Stimulated activated CD4-positive, alpha-beta T cell treated with anti-CD3 and anti-CD28 coated beads, Interleukin-12 subunit alpha, Interleukin-12 subunit beta, amount 100 ng/mL, for 24 hours (primary cell): ENCODE measurements at places on chromosomes 7 and 10.

DNA sequence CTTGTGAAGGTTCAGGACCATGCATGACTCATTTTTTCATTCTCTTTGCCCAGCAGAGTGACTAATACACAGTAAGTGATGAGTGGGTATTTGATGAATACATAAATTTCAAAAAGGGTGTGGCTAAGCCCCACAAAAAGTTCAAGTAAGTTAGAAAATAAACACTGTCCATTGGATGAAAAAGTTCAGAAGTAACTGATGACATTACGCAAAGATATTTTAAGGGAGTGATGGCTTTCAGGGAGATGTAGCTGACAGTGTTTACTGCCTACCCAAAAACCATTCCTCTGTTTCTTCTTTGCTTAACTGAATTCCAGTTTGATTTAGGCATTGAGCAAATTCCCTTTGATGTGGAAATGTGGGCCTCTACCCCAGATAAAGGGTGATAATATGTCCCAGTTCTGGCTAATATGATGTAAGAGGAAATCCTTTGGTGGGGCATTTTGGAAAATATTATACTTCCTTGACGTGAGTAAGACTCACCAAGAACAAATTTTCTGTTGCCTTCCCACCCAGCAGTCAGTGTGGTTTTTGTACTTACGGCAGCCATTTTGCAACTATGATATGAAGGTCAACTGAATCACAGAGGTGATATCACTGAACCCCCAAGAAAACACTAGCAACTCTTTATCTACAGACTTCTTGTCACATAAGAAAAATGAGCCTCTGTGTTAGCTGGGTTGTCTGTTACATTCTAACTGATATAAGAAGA lies 29.0 kb upstream of the EBLN1 start:
- peak; percentile 29 for DNase-seq

DNA sequence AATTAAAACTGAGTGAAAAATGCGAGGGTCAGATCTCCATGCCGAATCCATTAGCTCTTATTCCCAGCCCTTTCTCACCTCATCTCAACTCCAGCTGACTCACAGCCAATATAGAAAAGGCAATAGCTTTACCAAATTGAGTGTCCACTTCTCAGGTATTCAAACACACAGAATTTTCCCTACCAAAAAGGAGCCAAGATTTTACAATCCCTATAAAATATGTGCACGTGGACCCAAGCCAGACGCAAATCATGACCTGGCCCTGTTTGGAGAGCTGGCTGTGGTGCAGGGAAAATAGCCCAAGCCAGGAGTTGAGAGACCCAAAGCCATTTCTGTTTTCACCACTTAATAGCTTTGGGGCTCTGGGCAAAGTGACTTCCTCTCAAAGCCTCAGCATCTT lies 379.7 kb upstream of the AUTS2 start:
- no peak for DNase-seq

- DNase-seq: no peak
Measured at GRCh38 chr7:158023157-158023556, 564.5 kb downstream of the PTPRN2 start.

DNA sequence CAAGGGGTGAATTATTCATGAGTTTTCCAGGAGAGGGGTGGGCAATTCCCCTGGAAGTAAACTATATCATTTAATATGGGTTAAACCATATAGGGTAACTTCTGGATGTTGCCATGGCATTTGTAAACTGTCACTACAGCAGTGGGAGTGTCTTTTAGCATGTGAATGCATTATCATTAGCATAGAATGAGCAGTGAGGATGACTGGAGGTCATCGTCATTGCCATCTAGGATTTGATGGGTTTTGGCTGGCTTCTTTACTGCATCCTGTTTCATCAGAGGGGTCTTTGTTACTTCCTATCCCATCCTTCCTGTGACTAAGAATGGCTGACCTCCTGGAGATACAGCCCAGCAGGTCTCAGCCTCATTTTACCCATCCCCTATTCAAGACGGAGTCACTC lies 139.5 kb upstream of the PRKCQ start:
- no peak for DNase-seq

DNA sequence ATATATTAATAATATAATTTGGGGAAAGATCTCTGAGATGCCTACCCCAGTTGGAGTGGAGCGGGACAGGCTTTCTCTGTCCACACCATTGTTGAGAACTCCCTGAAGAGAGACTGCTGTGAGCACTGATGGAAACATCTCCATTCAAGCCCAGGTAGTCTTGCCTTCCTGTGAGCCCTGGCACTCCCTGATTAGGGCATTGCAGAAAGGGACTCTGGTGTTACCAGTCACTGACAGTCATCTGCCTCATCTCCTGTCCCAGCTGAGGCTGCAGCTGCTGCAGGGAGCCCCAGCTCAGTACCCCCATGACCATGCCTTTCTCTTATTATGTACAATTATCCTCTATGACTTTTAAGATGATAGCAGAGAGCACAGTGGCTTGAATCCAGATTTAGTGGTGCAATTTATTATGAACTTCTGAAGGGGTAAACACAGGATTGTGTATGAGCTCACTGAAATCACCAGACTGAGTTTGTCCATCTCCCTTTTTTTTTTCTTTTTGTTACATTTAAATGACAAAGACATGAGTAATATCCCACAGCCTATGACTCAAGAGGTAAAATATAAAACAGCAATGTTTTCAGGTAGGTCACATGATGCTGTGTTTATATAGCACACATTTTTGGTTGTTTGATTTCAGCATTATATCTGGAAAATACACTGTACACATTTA lies 236.9 kb downstream of the SLC25A13 start:
- DNase-seq: no peak

DNA sequence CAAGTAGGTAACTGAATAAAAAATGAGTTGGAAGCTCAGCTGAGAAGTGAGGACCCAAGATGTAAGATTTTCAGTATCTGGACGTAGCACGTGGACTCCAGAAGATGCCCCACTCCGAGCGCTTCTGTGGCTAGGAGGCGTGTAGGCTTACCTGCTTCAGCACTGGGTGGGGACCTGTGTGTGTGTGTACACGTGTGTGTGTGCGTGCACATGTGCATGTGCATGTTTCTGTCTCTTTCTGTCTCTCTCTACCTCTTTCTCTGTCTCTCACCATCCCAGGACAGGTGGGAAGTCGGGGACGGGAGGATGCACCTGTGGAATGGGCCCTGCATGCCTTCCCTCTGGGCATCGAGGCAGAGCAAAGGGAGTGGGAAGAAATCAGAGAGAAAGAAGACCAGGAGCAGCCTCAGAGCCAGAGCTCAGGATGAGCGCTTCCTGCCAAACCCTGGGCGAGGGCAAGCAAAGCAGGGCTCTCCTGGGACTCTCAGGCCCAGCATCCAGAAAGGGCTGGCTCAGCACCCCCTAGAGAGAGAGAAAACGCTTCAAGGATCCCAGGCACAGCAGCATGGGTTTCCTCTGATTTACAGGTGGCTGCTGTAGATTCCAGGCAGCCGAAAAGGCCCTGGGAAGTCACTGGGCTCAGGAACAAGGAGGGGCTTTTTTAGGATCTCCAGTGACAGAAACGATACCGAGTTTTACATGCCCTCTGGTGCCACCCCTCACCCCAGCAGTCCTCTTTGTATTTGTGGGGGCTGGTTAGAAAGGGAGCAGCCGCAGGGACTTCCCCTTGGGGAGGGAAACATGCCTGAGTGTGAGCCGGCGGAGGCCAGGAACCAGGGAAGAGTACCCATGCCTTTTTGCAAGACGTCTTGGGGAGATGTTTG lies 28.5 kb downstream of the CXCL12 start:
- DNase-seq: no peak
